Omental fat pad (tissue), 4 donors: ENCODE measurements at places on chromosomes 13 and 19. TPM values are rescaled to one million over a fixed set of nuclear protein-coding genes. Genes with fewer than 3 reads are reported as not detected.

GRCh38 chr19:3020321-3020960, 8.6 kb downstream of the TLE2 start:
- DNase-seq, result no peak

- no peak for DNase-seq
Observed at GRCh38 chr19:38105574-38105973, 118.4 kb downstream of the DPF1 start.

GRCh38 chr13:41365631-41366030, 54.6 kb downstream of the NAA16 start:
- no peak for DNase-seq

DNA sequence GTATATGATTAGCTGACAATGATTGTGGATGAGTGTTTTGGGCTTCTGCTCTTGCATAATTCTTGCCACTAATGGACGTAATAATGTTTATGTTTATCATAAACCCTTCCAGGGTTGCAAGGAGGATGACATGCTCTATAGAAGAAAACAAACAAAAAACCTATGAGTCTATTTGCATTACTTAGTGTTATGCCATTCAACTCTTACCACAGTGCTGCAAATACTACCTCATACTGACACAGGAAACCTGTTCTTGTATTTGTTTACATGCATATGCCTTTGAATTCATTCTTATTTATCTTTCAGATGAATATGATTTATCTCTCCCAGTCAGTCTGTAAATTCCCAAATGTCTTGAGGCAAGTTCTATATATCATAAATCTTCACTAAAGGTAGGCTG, 39.6 kb upstream of the FREM2 start:
- DNase-seq, result no peak

DNA sequence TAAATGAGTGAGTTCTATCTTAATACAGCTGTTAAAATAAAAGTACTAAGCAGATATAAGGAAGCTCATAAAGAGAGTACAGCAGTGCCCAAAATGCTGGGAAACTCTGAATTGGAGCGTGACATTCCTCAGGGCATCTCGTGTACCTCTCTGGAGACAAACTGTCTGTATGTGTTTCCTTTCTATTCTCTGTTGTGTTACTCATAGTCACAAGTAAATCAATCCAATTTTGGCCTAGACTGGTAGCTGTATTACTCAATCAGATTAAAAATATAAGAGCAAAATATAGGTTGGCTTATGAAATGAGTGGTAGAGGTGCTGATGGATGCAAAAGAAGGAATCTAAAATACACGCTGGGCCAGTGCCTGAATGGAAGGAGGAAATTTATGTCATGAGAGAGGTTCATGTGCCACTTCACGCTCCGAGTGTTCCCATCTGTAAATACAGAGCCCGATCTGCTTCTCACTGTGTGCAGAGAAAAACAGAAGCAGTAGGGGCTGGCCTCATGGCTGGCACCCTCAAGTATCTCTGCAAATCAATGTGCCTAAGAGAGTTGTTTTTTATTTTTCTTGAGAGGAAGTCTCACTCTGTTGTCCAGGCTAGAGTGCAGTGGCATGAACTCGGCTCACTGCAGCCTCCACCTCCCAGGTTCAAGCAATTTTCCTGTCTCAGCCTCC, 58.7 kb upstream of the RGCC start:
- no peak for DNase-seq

- DNase-seq, result no peak
Observed at GRCh38 chr19:4597975-4598671, 38.6 kb upstream of the SEMA6B start.

DNA sequence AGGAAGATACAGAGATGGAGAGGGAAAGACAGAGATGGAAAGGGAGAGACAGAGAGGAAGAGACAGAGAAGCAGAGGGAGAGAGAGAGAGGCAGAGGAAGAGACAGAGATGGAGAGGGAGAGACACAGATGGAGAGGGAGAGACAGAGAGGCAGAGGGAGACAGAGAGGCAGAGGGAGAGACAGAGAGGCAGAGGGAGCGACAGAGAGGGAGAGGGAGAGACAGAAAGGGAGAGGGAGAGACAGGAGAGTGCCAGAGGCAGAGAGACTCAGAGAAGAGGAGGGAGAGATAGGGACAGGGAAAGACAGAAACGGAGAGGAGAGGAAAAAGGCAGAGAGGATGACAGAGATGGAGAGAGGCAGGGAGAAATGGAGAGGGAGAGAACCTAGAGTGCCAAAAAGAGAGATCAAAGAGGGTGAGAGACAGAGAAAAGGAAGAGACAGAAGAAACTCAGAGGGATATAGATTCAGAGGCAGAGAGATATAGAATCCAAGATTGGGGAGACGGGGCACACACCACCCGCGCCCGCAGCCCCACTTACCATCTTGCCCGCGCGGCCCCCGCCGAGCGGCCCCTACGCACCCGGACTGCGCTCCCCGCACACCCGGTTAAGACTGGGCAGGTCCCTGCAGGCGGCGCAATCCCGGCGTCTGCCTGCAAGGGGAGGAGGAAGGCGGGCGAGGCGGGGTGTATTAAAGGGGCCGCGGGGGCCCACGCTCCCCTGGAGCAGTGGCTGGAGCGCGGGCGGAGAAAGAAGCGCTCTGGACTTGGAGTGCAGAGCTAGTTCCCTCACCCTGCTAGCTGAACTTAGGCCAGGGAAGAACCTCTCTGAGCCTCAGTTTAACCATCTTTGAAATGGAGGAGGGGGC, 10.7 kb downstream of the TM6SF2 start:
- no peak for DNase-seq

GRCh38 chr19:35451338-35452096, 3.5 kb downstream of the FFAR2 start:
- no peak for DNase-seq

DNA sequence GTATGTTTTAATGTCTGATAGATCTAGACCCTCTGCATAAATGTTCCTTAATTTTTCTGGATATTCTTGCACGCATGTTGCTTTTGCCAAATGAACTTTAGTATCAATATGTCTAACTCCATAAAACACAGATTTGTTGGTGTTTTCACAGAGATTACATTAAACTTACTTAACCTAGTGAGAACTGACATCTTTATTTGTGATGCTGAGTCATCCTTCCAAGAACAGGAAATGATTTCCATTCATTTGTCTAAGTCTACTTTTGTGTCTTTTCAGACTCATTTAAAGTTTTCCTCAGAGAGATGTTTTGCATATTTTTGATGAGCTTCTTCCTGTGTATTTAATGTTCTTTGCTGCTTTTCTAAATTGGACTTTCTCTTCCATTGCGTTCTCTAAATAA, 184.0 kb downstream of the SLC7A1 start:
- no peak for DNase-seq

DNA sequence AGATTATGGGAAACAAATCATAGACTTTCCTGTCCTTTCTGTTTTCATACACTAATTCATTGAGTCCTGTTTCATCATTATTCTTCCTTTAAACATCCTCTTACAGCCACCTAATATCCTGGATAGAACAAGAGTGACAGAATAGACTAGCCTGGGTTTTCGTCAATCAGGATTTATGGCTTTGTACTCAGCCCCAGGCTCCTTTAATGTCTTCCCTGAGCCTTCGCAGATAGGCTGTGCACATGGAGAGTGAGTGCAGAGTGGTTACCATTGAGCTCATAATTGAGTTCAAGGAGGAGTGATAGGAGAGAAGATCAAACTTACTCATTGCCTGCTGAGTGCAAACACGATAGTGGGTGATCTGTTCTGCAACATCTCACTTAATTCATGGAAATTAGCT, 304.9 kb downstream of the TDRD3 start:
- DNase-seq, result no peak

DNA sequence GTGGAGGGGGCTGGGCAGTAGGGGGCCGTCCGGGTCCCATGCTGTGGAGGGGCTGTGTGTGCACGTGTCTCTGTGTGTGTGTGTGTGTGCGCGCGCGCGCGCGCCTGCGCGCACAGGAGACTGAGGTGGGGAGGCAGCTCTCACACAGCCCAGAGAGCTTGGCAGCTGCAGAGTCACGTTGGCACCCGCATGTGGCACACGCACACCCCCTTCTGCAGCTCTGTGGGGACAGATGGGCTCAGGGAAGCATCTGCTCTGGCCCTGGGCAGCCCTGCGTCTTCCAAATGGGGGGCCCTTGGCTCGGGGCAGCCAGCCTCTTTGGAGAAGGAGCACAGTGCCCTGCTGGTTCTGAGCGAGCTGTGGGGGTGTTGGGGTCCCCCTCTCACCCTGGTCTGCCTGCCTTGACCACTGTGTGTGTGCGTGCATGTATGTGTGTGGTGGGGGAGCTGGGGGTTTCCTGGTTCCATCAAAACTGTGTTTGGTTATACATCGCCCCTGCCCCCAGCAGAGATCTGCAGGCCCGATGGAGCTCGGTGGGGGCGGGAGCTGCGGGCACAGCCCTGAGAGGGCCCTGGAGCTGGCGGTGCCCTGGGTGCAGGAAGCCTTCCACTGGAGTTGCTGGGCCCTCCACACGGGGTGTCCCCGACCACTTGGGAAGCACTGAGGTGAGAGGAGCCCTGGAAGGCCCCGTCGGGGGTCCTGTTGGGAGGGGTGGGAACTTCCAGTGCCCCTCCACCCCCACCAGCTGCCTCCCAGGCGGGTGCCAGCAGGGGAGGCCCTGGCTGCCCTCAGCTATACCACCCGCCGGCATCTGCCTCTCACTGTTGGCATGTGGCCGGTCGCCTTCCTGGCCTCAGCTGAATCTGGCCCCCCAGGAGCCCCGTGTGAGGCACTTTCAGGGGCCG, 67.1 kb downstream of the KDM4B start:
- no peak for DNase-seq

GRCh38 chr19:40739030-40739839, 11.0 kb downstream of the ACTMAP start:
- no peak for DNase-seq

GRCh38 chr13:97107815-97108529, 113.7 kb upstream of the OXGR1 start:
- DNase-seq, result no peak

GRCh38 chr13:113364901-113365582, 1.1 kb upstream of the GRTP1 start:
- DNase-seq, result no peak

- peak; percentile 53 for DNase-seq
Observed at GRCh38 chr19:54207983-54208783, 7.5 kb downstream of the RPS9 start.

ZNF229 gene
- total RNA-seq, result 6.3 TPM

UBE2L5 gene
- not detected for total RNA-seq

KLHL1 gene
- total RNA-seq, result not detected

CASP14 gene
- total RNA-seq, result not detected

ZIM2 gene
- total RNA-seq, result not detected

GMIP gene
- total RNA-seq, result 24.6 TPM

ZNF540 gene
- total RNA-seq, result 2.2 TPM

GYS1 gene
- total RNA-seq, result 41.0 TPM

ADGRE1 gene
- total RNA-seq, result 3.9 TPM

SLITRK6 gene
- 0.47 TPM for total RNA-seq

LRRC8E gene
- total RNA-seq, result 6.5 TPM
